ENCODE measurements at places on chromosomes 11 and 22.
A peak's percentile ranks its signal among the peaks of the same experiment; 100 is the strongest.

GRCh38 chr22:46415776-46416519, 80.4 kb downstream of the TRMU start:
- DNase-seq: no peak

- DNase-seq: no peak
Observed at GRCh38 chr11:12247543-12248254, 129.7 kb upstream of the PARVA start.

DNA sequence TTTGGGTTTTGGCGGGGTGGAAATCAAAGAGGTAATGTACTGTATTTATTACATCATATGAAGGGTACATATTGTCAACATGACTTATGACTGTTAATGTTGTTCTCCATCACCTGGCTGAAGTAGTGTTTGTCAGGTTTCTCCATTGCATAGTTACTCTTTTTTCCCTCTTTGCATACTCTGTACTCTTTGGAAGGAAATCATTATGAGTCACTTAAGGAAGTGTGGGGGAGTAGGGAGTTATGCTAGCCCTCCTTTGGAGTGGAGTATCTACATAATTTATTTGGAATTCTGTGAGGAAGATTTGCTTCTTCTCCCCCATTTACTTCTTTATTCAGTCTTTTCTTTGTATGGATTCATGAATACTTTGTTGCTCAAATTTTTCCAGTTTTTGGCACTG, 3.6 kb upstream of the PGR start:
- no peak for DNase-seq

DNA sequence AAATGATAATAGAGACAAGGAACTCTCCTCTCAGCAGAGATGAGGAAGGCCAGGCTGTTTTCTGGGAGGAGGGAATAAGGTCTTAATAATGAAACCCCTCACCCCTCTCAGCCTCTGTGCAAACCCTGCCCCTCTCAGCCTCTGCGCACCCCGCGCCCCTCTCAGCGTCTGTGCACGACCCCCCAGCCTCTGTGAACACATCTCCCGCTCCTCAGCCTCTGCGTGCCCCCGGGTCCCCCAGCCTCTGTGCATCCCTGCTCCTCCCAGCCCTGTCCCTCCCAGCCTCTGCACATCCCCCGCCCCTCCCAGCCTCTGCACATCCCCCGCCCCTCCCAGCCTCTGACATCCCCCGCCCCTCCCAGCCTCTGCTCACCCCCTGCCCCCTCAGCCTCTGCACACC, 837.8 kb downstream of the TBC1D22A start:
- DNase-seq: no peak

- DNase-seq: no peak
Observed at GRCh38 chr11:116164843-116165242, 607.9 kb downstream of the BUD13 start.

DNA sequence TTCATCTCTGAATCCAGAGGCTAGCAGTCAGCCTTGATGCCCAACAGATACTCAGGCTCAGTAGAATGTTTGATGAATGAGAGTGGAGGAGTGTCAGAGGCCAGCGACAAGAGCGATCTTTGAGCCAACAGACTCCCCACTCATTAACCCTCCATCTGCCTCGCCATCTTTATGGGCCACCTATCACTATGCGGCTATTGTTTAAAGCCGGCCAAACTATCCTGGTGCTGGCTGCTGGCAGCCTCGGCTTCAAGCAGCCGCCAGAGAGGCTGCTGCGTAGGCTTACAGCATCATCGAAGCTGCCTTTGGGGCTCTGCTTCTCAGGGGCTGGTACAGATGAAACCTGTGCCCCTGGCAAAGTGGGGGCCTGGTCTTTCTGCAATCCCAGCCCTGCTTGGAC, 525.6 kb downstream of the INSC start:
- DNase-seq: no peak

DNA sequence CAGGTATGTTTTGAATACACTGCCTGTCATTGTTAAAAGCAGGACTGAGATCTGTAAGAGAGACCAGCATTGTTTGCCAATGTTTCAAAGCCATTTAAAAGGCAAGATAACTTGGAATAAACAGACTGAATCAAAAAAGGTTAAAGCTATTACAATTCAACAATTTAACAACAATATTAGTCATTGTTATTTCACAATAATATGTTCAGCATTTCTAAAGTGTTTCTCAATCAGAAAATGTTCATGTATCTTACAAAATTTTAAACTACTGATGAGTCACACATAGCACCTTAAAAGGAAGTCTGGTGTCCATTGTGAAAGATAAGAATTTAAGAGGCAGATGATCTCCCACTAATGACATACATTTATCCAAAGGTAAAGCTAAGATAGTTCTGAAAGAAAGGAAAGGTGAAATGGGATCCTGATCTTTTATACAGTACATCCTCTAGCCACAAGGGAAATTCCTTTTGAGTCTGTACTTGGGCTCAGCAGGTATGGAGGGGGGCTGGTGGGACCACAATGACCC, 79.7 kb downstream of the MAML2 start:
- peak; percentile 84 for DNase-seq

DNA sequence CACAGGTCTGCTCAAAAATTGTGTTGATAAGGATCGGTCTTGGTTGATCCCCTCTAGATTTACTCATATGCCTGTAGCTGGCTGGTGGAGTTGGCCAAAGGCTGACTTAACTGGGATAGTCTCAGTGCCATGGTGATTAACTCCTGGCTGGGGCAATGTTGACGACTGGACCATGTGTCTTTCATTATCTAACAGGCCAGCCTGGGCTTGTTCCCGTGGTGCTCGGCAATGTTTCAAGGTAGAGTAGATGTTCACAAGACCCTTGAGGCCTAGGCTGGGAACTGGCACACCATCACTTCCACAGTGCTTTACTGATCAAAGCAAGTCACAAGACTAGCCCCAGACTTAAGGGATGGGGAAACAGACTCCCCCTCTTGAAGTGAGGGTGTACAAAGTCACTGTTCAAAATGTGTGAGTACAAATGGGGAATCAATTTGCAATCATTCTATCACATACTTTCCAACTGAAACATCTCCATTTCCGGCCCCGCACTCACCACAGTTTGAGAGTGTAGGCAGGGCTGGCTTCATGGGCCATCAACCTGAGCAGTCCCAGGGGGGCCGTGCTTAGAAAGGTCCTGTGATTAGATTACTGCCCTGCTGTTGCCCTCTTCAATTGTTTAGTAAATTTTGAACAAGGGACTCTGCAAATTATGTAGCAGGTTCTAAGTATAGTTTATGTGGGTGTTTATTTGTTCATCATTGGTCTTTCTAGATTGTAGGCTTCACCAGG, 240.8 kb downstream of the NELL1 start:
- DNase-seq: no peak

GRCh38 chr11:34300926-34301295, 56.9 kb downstream of the ABTB2 start:
- DNase-seq: peak; percentile 27

- peak; percentile 76 for DNase-seq
Observed at GRCh38 chr22:17258015-17258787, 39.0 kb upstream of the ADA2 start.

GRCh38 chr11:19867064-19867463, 154.4 kb downstream of the NAV2 start:
- DNase-seq: no peak

GRCh38 chr11:115497303-115497702, 6.9 kb downstream of the CADM1 start:
- no peak for DNase-seq

DNA sequence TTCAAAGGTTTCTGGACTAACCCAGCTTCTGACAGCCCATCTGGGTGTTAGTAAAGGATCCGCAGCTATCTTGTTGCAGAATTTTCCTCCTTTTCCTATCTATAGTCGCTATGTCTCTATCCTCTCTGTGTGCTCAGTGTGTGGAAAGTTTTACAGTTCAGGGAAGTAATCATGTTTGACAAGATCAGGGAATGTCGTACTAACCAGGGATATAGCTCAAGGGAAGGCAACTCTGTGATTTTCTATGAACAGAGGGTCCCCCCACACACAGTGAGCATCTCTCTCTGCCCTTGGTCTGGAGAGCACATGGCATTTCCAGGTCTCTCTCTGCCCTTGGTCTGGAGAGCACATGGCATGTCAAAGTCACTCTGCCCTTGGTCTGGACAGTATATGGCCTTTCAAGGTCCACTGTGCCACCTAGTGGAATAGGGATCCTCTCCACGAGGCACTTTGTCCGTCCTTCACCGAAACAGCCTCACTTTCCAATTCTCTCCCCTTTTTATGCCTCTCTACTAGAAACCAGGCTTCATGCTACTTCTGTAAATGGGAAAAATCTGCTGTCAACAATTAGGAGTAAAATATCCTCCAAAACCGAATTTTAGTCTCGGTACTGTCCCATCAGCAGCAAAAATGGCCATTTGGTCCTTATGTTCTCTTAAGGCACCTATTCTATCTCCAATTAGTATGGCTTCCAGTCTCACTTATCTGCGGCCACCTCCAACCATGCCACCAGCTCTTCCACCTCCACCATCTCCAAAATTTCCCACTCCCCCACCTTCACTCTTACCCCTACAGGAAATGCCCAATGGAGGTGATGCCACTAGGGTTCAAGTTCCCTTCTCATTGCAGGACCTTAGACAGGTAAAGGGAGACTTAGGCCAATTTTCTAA, 88.7 kb downstream of the IGLL5 start:
- DNase-seq: no peak

DNA sequence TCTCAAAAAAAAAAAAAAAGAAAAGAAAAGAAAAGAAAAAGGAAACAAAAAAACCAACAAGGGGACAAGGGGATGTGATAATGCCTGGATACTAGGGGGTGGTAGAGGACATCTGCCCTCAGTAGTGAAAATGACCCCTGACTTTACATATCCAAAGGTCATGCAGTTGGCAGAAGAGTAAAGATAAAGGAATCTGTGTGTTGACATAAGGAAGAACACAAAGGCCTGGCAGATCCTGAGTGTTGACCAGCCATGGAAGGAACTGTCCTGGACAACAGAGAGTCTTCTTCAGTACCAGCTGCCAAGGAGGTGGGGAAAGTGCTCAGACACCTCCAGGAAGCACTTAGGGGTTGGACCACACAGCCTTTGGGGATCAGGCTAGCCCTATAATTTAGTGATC, 12.6 kb downstream of the SLC43A1 start:
- DNase-seq: no peak

GRCh38 chr11:14242187-14242586, 116.8 kb downstream of the RRAS2 start:
- no peak for DNase-seq

- DNase-seq: no peak
Observed at GRCh38 chr11:128731041-128731663, 37.3 kb downstream of the FLI1 start.

DNA sequence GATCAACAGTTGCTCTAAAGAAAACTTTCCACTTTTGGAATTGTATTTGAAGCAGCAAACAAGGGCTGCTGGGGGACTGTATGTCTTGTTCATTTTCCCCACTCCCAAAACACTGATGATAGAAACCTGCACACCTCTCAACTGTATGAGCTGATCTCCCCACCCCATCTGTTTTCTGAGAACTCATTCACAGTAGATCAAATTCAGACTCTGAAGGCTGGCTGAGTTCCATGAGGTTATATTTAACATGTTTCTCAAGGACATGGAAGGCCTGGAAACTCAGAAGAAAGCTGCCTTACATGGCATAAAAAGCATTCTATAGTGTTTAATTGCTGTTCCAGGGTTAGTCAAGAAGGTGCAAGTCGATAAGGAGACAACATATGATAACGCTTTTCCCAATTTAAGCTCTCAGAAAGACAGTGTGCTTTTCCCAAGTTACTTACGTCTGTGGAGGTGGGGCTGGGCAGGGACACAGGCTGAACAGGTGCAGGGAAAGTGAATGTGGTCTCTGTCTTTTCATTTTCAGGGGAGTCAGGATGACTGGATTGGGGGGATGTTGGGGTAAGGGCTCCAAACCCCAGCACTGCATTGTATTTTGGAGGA, 23.0 kb downstream of the LARGE2 start:
- no peak for DNase-seq

GRCh38 chr22:37177221-37177620, 10.8 kb downstream of the C1QTNF6 start:
- DNase-seq: no peak

DNA sequence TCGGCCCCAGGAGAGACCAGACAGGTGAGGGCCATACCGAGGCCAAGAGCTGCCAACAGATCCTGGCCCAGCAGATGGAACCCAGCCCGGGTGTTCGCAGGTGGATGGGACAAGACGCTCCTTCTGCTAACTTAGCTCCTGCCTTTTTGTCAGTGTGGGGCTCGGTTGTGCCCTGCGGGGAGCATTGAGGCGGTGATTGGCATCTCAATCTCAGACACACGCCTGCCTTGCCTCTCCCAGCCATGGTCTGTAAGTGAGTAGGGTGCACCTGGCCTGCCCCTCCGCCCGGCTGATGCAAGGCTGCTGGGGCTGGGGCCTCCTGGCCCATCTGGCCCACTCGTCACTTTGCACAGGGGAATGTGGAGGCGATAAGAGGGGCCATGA, 350.1 kb downstream of the TBC1D22A start:
- DNase-seq: no peak

- peak; percentile 88 for DNase-seq
Observed at GRCh38 chr22:22928666-22929380, 41.2 kb downstream of the IGLL5 start.

DNA sequence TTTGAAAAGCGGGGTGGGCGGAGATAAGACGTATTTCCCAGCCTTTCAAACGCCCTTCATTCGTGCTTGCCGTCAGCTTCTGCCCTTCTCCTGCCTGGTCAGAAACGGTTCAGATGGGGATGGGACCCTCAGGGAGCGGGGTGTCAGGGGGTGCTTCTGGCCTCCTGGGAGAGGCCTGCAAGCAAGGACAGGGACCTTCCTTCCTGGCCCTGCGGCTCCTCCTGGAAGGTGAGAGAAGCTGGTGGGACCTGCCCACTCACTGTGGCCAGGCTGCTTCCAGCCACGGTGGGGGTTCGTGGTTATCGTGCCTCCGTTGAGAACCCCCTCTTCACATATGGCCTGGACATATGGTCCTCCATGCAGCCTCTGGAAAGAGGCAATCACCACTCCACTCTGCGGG, 104.6 kb downstream of the MPPED1 start:
- DNase-seq: no peak

DNA sequence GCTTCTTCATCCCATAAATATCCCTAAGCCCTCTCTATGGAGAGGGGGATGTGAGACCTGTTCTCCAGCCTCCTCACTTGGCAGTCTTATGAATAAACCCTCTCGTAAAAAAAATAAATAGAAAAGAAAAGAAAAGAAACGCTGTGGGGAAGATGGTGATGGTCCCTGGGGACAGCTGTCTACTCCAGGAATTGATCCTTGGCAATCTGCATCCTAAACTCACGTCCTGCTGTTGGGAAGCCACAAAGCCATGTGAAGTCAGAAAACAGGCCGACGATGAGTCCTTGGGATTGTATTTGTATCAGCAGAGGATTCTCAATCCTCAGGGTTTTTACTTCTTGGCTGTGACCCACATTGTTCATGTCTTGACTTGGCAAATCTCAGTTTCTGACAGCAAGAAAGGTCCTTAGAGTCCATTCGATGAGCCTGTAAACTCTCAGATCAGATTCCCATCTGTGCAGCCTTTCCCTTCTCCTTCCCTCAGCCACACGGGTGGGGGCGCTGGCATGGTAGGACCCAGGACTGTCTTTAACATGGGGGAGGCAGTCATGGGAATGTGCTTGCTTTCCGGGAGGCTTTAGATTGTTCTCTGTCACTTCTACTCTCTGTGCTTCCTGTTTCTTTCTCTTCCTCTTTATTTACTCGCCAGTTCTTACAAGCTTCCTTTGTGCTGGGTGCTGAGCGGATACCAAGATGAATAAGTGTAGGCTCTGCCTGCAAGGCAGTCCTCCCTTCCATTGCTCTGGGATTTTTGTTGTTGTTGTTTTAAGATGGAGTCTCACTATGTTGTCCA, 24.9 kb downstream of the TCP11L1 start:
- DNase-seq: peak; percentile 60

GRCh38 chr11:3193373-3194015, 25.1 kb downstream of the MRGPRG start:
- no peak for DNase-seq
